ENCODE measurements at places on chromosomes 3 and 15.

DNA sequence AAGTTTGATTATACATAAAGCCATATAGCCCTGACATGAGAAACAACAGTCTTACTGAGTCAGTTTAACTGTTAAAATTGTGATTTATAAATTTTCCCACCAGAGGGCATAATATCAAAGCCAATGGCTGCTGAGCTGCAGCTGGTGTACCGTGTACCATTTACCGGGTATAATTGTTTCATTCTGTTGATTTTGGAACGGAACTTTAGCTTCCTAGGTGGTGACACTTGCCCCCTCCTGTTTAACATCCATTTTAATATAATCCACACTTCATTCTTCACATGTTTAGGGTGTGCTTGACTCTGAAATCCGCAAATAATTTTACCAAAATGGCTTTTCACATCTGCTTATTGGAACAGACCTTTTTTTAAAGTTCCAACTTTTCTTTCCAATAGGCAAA is 72.8 kb downstream of the SLC9A9 start:
- peak; percentile 29 for DNase-seq

DNA sequence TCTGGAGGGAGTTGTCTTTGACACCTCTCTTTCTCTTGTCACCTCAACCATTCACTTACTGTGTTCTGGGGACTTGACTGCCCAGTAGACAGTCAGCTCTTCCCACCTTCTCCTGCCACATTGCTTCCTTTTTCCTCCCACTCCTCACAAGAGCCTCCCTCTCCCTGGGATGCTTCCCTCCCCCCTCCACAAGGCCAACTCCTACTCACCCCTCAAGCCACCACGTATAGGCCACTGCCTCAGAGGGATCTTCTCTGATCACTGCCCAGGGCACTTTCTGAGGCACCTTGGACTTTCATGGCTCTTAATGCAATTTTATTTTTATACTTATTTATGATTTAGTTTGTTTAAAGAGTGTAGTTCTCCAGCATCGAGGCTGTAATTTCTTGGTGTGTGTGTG is 23.2 kb downstream of the THSD4 start:
- no peak for DNase-seq

DNA sequence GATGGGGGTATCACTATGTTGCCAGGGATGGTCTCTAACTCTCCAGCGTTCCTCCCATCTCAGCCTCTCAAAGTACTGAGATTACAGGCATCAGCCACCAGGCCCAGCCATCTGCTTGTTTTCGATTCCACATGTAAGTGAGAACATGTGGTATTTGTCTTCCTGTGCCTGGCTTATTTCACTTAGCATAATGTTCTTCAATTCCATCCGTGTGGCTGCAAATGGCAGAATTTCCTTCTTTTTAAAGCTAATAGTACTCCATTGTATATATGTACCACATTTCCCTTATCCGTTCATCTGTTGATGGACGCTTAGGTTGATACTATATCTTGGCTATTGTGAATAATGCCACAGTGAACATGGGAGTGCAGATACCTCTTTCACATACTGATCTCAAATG is 70.6 kb downstream of the ASB7 start:
- no peak for DNase-seq

DNA sequence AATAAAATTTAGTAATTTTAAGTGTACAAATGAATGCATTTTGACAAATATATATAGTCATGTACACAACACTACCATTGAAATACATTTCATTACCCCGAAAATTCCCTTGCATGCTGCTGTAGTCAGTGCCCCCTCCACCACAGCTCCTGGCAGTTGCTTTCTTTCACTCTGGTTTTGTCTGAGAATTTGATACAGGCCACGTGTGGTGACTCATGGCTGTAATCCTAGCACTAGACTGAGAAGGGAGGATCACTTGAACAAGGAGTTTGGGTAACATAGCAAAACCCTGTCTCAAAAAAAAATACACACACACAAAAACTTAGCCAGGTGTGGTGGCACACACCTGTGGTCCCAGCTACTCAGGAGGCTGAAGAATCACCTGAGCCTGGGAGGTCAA is 65.4 kb downstream of the TFRC start:
- peak; percentile 78 for DNase-seq
